Kidney epithelial cell (primary cell): ENCODE measurements at places on chromosomes 4 and X. TPM values are rescaled to one million over a fixed set of nuclear protein-coding genes. Genes with fewer than 3 reads are reported as not detected.

MEPE gene
- total RNA-seq = not detected in 2 replicates

UGT2B10 gene
- total RNA-seq = not detected in 2 replicates

P2RY10 gene
- not detected in 2 replicates for total RNA-seq

HHIP gene
- 0.27 and 0.54 TPM in 2 replicates for total RNA-seq

GYPB gene
- not detected in 2 replicates for total RNA-seq

- DNase-seq = no peak
Measured at GRCh38 chrX:41739871-41740270, 15.9 kb downstream of the GPR82 start.

DNA sequence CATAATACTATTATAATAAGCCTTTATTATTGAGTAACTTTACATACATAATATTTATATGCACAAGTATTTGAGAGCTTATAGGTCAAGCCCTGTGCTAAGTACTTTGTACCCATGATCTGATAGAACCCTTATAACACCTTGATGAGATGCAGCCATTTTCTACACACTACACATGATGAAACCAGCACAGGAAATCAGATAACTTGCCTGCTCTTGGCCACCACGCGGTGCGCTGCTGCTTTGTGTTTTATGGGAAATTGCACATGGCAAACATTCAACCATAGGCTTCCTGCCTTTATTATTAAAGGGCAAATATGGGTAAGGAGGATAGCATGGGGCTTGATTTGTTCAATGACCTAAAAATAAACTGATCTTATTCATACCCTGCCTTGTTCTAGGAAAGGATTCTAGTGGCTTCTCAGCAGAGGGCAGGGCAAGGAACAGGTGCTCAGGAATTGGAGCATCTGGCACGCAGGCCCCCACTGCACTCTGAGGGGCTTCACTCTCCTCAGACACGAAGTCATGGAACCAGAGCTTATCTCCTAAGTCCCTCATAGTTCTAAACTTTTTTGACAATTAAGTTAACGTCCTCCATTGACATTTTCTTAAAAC is 31.6 kb upstream of the NAP1L5 start:
- DNase-seq = no peak

GRCh38 chr4:15343000-15343399 is 84.8 kb upstream of the C1QTNF7 start:
- DNase-seq = no peak

DNA sequence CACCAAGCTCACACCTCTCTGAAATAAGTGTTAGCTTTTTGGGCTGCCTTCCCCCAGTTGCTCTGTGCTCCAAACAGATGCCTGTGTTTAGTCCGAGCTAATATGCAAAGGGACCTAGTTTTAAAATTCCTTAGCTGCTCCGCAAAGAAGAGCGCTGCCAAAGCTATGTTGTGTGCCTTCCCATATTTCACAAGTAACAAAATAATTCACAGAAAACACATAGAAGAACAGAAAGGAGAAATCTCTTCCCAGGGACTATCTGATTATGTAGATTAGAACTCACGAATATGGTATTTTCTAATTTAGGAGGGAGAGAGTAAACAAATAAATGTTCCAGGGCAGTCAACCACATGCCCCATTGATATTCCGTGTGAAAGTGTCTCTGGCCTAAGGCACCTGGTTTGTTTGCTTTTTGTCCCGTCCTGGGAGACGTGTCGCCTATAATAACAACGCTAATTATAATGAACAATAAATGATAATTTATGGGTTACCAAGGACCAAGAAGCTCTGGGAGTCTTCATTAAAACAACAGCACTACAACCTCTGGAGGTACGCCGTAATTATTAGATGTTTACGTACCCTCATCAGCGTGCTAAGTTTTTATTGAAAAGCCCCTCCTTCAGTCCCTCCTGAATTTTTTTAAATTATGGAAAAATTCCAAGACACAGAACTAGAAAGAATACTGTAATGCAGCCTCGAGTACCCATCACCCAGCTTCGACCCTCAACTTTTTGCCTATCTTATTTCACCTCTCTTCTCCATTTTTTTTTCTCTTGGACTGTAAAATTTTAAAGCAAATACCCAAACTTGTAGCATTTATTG is 1.2 kb upstream of the CCNG2 start:
- no peak for DNase-seq
